Endothelial cell of umbilical vein (primary cell): ENCODE measurements at places on chromosomes 6 and 20. TPM values are rescaled to one million over a fixed set of nuclear protein-coding genes. Genes with fewer than 3 reads are reported as not detected.

The NSFL1C gene
- polyA plus RNA-seq, result 26.0 and 27.3 TPM in 2 replicates

The NEDD9 gene
- 61.0 and 69.8 TPM in 2 replicates for polyA plus RNA-seq

The KHDC1 gene
- polyA plus RNA-seq, result 4.2 and 4.4 TPM in 2 replicates

The KCNQ2 gene
- polyA plus RNA-seq, result not detected in 2 replicates

GRCh38 chr6:38725414-38726183 is 10.5 kb downstream of the DNAH8 start:
- no peak for DNase-seq

DNA sequence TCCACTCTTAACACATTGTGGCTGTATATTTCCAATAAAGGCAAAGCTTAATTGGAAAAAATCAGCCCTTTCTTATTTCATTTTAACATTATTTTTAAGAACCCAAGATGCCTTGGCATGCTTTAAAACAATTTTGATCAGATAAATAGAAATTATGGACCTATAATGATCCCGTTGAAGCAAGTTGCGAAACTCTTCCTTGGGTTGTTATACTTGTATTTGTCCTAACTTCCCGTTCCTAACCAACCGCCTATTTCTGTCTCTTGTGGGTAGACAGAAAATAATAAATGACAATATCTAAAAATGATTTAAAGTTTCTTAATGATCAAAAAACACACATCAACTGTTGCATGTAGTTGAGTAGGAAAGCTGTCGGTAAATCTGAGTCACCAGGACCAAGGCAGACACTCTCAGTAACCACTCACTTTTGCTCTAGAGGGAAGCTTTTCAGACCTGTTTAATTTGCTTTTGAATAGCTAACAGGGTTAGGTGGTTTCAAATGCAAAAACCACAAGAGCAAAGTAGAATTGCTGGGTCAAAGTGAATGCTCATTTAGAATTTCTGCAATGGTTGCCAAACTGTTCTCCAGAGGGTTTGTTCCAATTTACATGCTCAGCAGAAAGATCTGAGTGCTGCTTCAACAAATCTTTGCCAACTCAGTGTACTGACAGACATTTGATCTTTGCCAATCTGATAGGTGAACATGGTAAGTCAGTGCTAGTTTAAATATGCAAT is 34.2 kb upstream of the KCNK5 start:
- no peak for DNase-seq

GRCh38 chr6:145489583-145489982 is 245.7 kb downstream of the EPM2A start:
- no peak for DNase-seq

- DNase-seq, result no peak
Observed at GRCh38 chr6:20173833-20174792, 38.2 kb downstream of the MBOAT1 start.
